Activated T-cell treated with anti-CD3 and anti-CD28 coated beads, Interleukin-2, amount 50 U/mL, for 72 hours (primary cell): ENCODE measurements at places on chromosomes 5 and 9. TPM values are rescaled to one million over a fixed set of nuclear protein-coding genes. Genes with fewer than 3 reads are reported as not detected.

The GHR gene
- not detected for total RNA-seq

The SWI5 gene
- total RNA-seq, result 25.4 TPM

The FSTL4 gene
- not detected for total RNA-seq

The LEAP2 gene
- 5.0 TPM for total RNA-seq

The TLE1 gene
- 0.34 TPM for total RNA-seq

The PCDHGA6 gene
- total RNA-seq, result 0.16 TPM

The DIPK1B gene
- 0.67 TPM for total RNA-seq

The ANKRD20A1 gene
- total RNA-seq, result 6.3 TPM

The IL9 gene
- 22.7 TPM for total RNA-seq

The ECM2 gene
- total RNA-seq, result not detected

The CDKN2B-AS1 gene
- total RNA-seq, result 0.70 TPM

The CNTNAP3B gene
- not detected for total RNA-seq
